Astrocyte of the hippocampus (primary cell): ENCODE measurements at places on chromosomes 11 and 22.
A peak's percentile ranks its signal among the peaks of the same experiment; 100 is the strongest.

DNA sequence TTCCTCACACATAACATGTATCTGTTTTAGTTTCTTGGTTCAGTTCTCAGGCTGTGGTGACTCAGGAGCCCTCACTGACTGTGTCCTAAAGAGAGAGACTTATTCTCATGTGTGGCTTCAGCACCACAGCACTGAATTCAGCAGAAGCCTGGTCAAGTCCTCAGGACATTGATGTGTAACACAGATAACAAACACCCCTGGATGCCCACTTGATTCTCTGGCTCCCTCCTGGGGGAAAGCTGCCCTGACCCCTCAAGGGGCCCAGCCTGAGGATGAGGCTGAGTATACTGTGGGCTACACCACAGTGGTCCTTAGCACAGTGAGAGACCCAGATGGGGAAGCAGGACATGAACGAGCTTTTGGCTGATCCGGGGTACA lies 87.2 kb upstream of the VPREB1 start:
- DNase-seq, result no peak

- DNase-seq, result no peak
Observed at GRCh38 chr11:68993546-68993945, 12.8 kb upstream of the MRGPRD start.

- DNase-seq, result peak; percentile 82
Observed at GRCh38 chr11:93921695-93922468, 71.5 kb upstream of the VSTM5 start.

GRCh38 chr11:1693327-1694063 lies 3.5 kb upstream of the KRTAP5-6 start:
- peak; percentile 92 for DNase-seq

DNA sequence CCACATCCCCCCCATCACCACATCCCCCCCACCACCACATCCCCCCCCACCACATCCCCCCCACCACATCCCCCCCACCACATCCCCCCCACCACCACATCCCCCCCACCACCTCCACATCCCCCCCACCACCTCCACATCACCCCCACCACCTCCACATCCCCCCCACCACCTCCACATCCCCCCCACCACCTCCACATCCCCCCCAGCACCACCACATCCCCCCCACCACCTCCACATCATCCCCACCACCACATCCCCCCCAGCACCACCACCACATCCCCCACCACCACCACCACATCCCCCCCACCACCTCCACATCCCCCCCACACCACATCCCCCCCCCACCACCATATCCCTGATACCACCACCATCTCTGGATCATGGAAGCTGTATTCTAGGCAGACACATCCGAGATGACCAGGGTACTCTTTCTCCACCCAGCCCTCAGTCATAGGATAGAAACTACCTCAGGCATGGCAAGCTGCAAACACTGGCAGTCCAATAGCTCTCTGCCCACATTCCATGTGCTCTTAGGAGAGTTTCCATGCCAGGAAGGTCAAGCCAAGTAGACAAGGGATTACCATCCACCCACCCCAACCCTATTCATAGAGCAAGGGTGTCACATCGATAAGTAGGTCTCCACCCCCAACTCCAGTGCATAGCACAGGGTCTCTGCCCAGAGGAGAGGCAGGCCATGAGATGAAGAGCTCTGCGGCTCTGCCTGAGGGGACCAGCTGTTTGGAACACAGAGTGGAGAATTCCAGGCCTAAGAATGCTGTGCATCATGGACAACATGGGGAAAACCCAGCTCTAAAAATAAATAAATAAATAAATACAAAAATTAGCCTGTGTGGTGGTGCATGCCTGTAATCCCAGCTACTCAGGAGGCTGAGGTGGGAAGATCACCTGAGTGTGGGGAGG lies 33.0 kb upstream of the TEAD1 start:
- no peak for DNase-seq

- no peak for DNase-seq
Observed at GRCh38 chr11:70619591-70619990, 221.3 kb downstream of the CTTN start.

- no peak for DNase-seq
Observed at GRCh38 chr11:31770011-31770700, 41.0 kb downstream of the PAX6 start.

DNA sequence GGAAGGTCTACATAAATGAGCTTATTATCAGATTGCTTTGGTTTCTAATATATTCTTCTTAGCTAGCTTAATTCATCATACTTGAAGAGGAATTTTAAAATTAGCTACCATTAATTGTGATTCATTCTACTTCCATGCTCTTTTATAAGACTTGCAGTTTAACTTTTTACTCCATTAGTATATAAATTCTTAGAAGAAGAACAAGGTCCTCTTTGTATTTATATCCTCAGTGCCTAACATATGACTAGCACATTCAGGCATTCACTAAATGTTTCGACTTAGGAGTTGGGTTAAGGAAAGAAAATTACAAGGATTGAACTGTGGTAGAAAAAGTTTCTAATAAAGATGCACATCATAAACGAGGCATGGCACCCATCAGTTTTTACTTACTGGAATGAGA lies 1135.5 kb downstream of the JRKL start:
- peak; percentile 3 for DNase-seq

- no peak for DNase-seq
Observed at GRCh38 chr11:108663154-108663877, 1.6 kb upstream of the DDX10 start.

- DNase-seq, result no peak
Observed at GRCh38 chr22:39908737-39909136, 7.9 kb downstream of the GRAP2 start.

DNA sequence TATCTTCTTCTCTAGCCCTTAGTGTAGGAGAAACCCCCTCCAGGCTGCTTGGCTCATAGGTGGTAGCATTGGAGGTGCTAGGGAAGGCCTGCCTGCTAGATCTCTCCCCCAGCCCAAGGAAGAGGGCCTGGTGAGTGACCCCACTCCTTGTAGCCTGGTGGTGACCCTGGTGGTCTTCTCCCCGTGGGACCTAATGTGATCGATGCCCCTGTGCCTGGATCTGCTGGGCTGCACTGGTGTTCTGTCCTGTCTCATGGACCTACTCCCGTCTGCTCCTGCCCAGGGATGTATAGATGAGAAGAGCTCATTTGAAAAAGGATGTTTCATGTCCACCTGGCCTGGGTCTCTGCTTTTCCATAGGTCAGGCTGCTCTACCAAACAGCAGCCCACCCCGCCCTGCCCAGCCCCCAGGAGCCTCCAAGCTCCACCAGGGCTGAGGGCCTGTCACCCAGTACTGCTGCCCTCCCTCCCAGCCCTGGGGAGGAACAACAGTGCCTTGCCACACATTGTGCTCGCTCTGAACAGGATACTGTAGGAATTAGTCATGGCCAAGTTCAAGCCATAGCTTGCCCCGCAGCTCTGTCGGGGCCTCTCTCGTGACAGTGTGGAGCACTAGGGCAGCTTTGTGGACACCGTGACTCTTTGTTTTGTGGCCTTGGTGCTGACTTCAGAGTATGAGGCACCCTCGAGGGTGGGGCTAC lies 19.7 kb downstream of the SLC37A2 start:
- DNase-seq, result peak; percentile 84

GRCh38 chr11:132187814-132188213 lies 817.4 kb downstream of the NTM start:
- peak; percentile 10 for DNase-seq

DNA sequence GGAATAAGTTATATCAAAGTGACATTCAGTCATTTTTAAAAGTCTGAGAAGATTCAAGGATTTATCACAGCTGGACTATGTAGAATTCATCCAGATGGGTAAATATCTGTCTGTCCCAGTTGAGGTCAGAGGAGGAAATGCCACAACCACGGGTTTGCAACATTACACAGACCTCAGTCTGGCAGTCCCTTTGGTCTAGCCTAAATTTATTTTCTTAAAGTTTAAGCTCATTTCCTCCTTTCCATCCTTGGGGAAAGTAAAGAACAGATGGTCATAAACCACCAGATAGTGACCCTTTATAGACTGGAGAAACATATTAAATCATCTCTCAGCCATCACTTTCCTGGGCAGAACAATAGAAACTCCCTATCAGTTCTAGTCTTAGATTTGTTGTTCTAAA lies 238.4 kb upstream of the DDI1 start:
- no peak for DNase-seq

DNA sequence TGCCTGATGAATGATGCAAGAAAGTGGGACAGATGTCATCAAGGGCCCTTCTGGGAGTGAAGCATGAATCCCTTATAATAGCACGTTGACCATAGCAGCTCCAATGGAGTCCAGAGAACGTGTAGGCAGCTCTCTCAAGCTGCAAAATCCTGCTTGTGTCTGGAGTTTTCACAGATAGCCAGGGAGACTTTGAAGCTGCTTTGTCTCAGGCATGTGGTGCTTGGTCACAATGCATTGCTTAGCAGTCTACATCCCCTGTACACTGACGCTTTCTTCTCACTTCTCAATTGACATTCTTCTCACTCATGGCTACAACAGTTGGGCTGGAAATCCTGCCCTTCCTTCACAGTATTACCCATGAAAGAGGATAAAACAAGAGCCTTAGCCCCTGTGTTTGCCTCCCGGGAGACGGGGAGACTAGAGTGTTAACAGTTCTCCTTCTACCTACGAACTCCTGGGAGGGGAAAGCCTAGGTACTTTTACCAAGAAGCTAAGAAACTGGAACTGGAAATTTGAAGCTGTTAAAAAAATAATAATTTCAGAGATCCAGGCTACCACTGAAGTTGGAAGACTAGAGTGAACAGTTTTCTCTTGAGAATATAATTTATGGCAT lies 20.7 kb upstream of the MMP7 start:
- DNase-seq, result no peak

GRCh38 chr22:36042240-36042639 lies 13.6 kb upstream of the RBFOX2 start:
- DNase-seq, result no peak

DNA sequence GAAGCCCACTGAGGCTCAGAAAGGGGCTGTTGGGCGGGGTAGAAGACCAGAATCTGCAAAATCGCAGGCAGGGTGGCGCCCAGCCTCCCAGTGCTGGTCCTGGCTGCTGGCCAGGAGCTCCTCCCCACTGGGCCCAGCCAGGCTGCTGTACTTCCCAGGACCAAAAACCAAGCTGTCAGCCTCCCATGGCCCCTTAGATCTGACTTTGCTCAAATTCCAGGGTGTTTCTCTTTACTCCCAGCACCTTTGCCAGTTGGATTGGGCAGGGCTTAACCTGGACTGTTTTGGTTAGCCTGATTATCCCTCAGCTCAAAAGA lies 44.2 kb upstream of the WEE1 start:
- DNase-seq, result peak; percentile 55

- no peak for DNase-seq
Observed at GRCh38 chr22:40247976-40248375, 70.3 kb downstream of the TNRC6B start.

GRCh38 chr11:1830322-1831223 lies 4.2 kb upstream of the SYT8 start:
- DNase-seq, result peak; percentile 91

DNA sequence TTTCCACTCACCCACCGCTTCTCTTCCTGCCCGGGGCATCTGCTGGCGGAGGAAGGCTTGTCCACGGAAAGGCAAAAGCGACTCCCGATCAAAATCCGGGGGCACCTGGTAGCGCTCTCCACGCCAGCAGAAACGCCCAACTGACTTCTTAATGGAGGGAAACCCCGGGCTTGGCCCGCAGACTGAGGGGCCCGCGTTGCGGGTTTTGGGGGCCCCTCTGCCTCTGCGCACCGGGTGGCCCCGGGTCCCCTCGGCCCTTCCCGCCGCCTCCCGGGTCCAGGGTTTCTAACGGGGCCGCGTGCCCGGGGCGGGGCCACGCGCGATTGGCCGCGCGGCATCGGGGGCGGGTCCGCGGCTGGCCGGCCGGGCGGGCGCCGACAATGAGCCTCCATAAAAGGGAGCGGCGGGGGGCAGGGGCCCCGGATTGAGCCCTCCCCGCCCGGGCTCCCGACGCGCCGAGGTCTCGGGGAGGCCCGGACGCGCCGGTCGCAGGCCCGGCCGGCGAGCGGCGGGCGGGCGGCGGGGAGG lies at the start of gene SPINDOC:
TSS of gene SPINDOC (plus strand) at position 422 of the 528 bp plus-strand sequence. CDS start 231 bp downstream, outside the sequence.
- DNase-seq, result peak; percentile 93

DNA sequence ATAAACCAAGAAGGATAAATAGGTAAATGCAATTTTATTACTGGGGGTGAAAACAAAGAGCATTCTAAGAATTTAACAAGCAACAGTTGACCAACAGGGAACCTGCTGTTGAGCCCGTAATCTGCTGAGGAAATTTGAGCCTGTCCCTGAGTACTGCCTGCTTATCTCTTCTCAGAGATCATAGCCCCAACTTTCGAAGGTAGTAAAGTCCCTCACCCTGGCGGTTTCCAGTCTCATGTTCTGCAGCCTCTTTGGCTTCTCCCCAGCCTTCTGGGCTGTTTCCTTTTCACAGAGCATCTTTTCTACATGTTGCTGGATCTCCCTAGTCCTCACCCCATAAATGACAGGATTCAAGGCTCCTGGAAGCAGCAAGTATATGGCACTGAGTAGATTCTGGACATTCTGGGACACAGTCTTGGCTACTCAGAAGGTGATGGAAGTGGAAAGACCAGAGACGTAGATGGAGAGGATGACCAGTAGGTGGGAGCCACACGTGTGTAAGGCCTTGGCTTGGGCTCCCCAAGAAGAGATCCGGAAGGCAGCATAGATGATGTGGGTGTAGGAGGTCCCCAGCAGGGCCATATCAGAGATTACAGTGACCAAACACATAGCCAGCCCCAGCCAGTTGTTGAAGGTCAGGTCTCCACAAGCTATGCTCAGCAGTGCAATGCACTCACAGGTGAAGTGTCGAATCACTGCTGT lies 51.6 kb downstream of the RRM1 start:
- no peak for DNase-seq

GRCh38 chr11:108543316-108543964 lies 45.3 kb upstream of the POGLUT3 start:
- DNase-seq, result no peak

DNA sequence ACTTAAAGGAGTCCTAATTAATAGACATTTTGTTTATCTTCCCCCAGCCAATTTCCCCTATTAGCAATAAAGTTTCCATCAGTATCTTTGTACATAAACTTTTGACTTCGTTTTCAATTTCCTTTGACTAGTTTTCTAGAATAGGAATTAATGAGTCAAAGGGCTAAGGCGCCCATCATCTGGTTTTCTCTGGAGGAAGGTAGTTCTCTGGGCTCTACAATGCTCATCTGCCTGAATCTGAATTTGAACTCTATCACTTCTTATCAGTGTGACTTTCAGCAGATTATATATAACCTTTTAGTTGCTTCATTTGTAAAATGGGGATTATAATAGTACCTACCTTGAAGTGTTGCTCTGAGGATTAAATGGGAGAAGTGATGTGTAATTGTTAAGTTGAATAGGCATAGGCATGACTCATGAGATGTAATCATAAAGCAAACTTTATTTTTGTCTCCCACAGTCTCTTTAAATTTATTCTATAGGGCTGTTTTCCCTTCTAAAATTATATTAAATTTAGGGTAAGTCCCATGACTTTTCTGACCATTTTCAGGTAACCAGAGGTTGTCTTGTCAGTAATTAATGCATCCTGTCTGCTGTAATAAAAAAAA lies 5.8 kb upstream of the TUB start:
- DNase-seq, result no peak
